Osteocyte (in vitro differentiated cells): ENCODE measurements at places on chromosomes 3 and 15. TPM values are rescaled to one million over a fixed set of nuclear protein-coding genes. Genes with fewer than 3 reads are reported as not detected.

The TAGLN3 gene
- total RNA-seq, result not detected in 2 replicates

The BMF gene
- 39.3 and 46.6 TPM in 2 replicates for total RNA-seq

The SLC12A1 gene
- not detected in 2 replicates for total RNA-seq

The ZNF385D gene
- 0.43 and 0.71 TPM in 2 replicates for total RNA-seq

The LIPH gene
- total RNA-seq, result not detected in 2 replicates

The RAB8B gene
- total RNA-seq, result 27.9 and 29.8 TPM in 2 replicates

The TMIE gene
- not detected in 2 replicates for total RNA-seq

- H3K36me3 ChIP-seq, result no peaks in the 10 kb centered on the region
- H3K27me3 ChIP-seq, result no peaks in the 10 kb centered on the region
- no peak for DNase-seq
- peaks cover 6% of the 10 kb centered on the region for H3K4me1 ChIP-seq
- no peak overlapping the region for H3K4me3 ChIP-seq
These were observed 283.2 kb upstream of the ROBO1 start for GRCh38 chr3:80050826-80051601.

GRCh38 chr3:152558386-152558785, 276.5 kb upstream of the P2RY1 start:
- no peak overlapping the region for H3K4me3 ChIP-seq
- H3K27ac ChIP-seq, result no peak overlapping the region
- peaks cover 29% of the 10 kb centered on the region for H3K4me1 ChIP-seq
- no peaks in the 10 kb centered on the region for H3K27me3 ChIP-seq

DNA sequence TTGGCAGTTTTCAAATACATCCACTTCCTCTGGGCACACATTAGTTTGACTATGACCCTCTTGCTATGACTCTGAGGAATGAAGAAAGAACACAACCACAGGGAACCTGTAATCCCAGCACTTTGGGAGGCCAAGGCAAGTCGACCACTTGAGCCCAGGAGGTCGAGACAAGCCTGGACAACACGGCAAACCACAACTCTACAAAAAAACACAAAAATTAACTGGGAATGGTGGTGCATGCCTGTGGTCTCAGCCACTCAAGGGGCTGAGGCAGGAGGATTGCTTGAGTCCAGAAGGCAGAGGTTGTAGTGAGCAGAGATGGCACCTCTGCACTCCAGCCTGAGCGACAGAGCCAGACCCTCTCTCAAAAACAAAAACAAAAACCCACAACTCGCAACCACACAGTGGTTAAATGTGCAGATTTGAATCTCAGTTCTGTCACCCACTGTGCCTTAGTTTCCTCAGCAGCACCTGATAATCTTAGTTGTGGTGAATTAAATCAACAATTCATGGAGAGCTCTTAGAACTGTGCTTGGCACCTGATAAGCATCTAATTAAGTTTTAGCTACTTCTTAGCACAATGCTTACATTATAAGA, 65.7 kb downstream of the MYLK start:
- H3K36me3 ChIP-seq, result no peaks in the 10 kb centered on the region
- DNase-seq, result no peak
- H3K4me3 ChIP-seq, result no peak overlapping the region
- no peaks in the 10 kb centered on the region for H3K27me3 ChIP-seq
- peaks cover 20% of the 10 kb centered on the region for H3K4me1 ChIP-seq

- H3K4me3 ChIP-seq, result peak overlapping the region; percentile 79
- H3K4me1 ChIP-seq, result peaks cover 13% of the 10 kb centered on the region
- no peak for DNase-seq
- H3K36me3 ChIP-seq, result no peaks in the 10 kb centered on the region
These were observed 473 bp downstream of the FHIT start for GRCh38 chr3:61250784-61251173.

DNA sequence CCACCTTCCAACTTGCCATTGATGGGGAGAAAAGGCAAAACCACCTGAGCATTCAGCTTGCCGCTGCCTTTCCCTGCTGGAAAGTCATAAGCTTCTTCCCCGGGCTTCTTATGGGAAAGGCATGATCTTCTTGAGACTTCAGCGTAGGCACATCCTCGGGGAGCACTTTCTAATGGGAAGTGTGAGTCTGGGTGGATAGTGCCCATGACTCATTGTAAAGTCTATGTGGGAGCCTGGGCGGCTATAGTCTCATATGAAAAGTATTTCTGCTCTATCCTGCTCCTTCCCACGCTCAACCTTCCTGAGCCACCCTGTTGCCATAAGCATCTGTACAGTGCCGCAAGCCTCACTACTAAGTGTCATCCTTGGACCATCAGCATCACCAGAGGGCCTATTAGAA, 309.9 kb upstream of the THBS1 start:
- H3K27ac ChIP-seq, result peak overlapping the region; percentile 36
- H3K27me3 ChIP-seq, result no peaks in the 10 kb centered on the region
- no peak overlapping the region for H3K4me3 ChIP-seq

DNA sequence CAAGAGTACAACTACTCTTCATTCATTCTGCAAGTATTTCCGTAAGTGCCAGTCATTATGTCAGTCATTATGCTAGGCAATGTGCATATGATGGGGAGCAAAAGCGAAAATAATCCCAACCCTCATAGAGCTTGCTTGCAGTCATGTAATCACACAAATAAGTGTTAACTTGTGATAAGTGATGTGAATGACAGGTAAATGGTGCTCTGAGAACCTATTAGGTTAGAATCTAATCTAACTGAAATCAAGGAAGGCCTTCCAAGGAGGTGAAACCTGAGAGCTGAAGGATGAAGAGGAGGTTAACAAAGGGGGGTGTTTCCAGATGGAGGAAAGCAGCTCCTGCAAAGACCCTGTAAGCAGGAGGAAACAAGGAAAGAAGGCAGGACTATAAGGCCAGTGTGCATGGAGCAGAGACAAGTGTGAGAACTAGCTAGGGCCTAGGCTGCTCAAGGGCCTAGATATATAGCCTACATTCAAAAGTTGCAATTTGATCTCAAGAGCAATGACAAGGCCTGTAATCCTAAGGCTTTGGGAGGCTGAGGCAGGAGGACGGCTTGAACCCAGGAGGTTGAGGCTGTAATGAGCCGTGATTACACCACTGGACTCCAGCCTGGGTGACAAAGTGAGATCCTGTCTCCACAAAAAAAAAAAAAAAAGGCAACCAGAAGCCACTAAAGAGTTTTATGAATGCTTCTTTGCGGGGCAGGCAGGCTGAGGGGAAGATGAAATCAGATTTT, 5.3 kb downstream of the PTPN9 start:
- H3K27me3 ChIP-seq, result no peaks in the 10 kb centered on the region
- no peak for DNase-seq
- peaks cover 44% of the 10 kb centered on the region for H3K4me1 ChIP-seq
- no peak overlapping the region for H3K4me3 ChIP-seq
- H3K27ac ChIP-seq, result peak overlapping the region; percentile 74

DNA sequence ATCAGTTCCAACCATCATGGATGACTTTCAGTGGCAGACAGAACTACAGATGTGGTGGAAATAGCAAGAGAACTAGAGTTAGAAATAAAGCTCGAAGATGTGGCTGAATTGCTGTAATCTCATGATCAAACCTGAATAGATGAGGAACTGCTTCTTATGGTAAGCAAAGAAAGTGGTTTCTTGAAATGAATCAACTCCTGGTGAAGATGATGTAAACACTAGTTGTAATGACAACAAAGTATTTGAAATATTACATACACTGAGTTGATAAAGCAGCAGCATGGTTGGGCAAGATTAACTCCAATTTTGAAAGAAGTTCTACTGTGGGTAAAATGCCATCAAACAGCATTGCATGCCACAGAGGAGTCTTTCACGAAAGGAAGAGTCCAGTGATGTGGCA, 131.7 kb upstream of the FAM3D start:
- H3K27me3 ChIP-seq, result no peaks in the 10 kb centered on the region
- no peak for DNase-seq
- H3K27ac ChIP-seq, result no peak overlapping the region
- H3K4me1 ChIP-seq, result peaks cover under 1% of the 10 kb centered on the region
- H3K4me3 ChIP-seq, result no peak overlapping the region

- H3K4me1 ChIP-seq, result peaks cover 39% of the 10 kb centered on the region
- H3K27ac ChIP-seq, result peak overlapping the region; percentile 38
- H3K4me3 ChIP-seq, result no peak overlapping the region
- DNase-seq, result no peak
- H3K27me3 ChIP-seq, result no peaks in the 10 kb centered on the region
These were observed 3.9 kb downstream of the B4GALT4 start for GRCh38 chr3:119236756-119237155.

DNA sequence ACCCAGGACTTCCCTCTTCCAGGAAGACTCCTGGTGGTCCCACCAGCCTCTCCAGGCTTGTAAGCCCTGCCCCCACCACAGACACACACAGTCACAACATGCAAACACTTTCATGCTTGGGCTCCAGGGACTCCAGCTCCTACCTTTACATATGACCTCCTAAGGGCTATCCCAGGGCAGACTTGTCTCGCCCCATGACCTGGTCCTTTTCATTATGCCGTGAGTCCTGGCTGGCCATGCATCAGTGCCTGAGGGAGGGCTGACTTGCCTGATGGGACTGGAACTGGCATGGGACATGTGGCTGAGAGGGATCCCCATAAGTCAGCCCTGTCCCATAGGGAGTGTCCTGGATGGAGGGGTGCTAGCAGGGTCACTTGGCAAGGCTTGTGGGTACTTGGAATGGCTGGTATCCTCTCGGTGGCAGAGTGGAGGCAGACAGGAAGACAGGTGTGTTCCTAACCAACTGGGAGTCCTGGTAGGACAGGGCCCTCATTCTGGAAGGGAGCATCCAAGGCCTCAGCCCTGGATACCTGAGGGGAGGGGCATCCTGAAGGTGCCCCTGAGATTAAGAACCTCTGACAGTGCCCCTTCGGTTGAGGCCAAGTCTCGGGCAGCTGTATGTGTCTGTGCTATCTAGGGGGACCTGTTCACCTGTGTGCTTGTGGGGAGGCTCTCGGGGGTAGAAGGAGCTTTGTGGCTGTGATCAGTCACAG, 540 bp upstream of the HHATL start:
- H3K27me3 ChIP-seq, result peaks cover 4% of the 10 kb centered on the region
- peak; percentile 78 for DNase-seq
- no peaks in the 10 kb centered on the region for H3K4me1 ChIP-seq
- no peaks in the 10 kb centered on the region for H3K36me3 ChIP-seq
- no peak overlapping the region for H3K4me3 ChIP-seq

GRCh38 chr3:98612587-98612986, 19.2 kb upstream of the CPOX start:
- no peak for DNase-seq
- H3K27ac ChIP-seq, result peak overlapping the region; percentile 38
- peaks cover 8% of the 10 kb centered on the region for H3K4me1 ChIP-seq
- H3K4me3 ChIP-seq, result no peak overlapping the region

GRCh38 chr3:138469874-138470273, 35.5 kb downstream of the ESYT3 start:
- H3K4me1 ChIP-seq, result no peaks in the 10 kb centered on the region
- H3K27ac ChIP-seq, result no peak overlapping the region
- no peak for DNase-seq
- H3K27me3 ChIP-seq, result peaks cover 3% of the 10 kb centered on the region

- DNase-seq, result no peak
- H3K4me3 ChIP-seq, result no peak overlapping the region
- H3K36me3 ChIP-seq, result no peaks in the 10 kb centered on the region
- H3K4me1 ChIP-seq, result no peaks in the 10 kb centered on the region
- no peaks in the 10 kb centered on the region for H3K27me3 ChIP-seq
These were observed 51.4 kb downstream of the NFKBIZ start for GRCh38 chr3:101900736-101901135.

DNA sequence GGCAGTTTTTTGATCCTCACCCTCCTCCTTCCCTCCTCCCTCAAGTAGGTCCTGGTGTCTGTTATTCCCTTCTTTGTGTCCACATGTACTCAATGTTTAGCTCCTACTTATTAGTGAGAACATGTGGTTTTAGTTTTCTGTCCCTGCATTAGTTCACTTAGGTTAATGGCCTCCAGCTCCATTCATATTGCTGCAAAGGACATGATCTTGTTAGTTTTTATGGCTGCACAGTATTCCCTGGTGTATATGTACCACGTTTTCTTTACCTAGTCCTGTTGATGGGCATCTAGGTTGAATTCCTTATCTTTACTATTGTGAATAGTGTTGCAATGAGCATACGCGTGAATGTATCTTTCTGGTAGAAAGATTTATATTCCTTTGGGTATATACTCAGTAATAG, 61.7 kb upstream of the FGF7 start:
- DNase-seq, result no peak
- H3K27me3 ChIP-seq, result peaks cover 3% of the 10 kb centered on the region
- H3K4me1 ChIP-seq, result no peaks in the 10 kb centered on the region
- no peak overlapping the region for H3K27ac ChIP-seq
- H3K4me3 ChIP-seq, result no peak overlapping the region
- no peaks in the 10 kb centered on the region for H3K36me3 ChIP-seq

DNA sequence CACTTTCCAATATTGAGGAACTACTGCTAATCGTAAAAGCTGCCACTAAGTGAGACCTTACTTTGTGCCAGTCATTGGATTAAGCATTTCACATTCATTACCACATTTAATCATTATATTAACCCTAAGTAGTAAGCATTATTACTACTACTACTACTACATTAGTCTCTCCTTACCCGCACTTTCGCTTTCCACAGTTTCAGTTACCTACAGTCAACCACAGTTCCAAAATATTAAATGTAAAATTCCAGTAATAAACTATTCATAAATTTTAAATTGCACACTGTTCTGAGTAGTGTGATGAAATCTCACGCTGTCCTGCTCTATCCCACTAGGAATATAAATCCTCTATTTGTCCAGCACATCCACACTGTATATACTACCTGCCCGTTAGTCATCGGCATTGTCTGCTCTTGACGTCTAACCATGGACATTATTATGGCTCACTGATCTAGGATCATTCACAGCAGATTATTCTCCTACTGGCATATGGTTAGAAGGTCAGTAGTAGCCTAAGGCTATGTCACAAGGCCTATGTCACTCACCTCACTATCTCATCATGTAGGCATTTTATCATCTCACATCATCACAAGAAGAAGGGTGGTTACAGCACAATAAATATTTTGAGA, 121.1 kb downstream of the GSK3B start:
- peaks cover 2% of the 10 kb centered on the region for H3K36me3 ChIP-seq
- no peak overlapping the region for H3K27ac ChIP-seq
- H3K27me3 ChIP-seq, result no peaks in the 10 kb centered on the region
- peaks cover 22% of the 10 kb centered on the region for H3K4me1 ChIP-seq
- H3K4me3 ChIP-seq, result no peak overlapping the region
- DNase-seq, result no peak
